Naive thymus-derived CD8-positive, alpha-beta T cell (primary cell): ENCODE measurements at places on chromosomes 5 and 9.

- DNase-seq, result no peak
Observed at GRCh38 chr5:82551192-82551591, 273.0 kb upstream of the RPS23 start.

- DNase-seq, result no peak
Observed at GRCh38 chr5:40572937-40573336, 106.8 kb upstream of the PTGER4 start.

- DNase-seq, result no peak
Observed at GRCh38 chr5:130116462-130116861, 212.2 kb downstream of the CHSY3 start.

GRCh38 chr9:112970939-112971338, 41.1 kb downstream of the ZNF883 start:
- no peak for DNase-seq

DNA sequence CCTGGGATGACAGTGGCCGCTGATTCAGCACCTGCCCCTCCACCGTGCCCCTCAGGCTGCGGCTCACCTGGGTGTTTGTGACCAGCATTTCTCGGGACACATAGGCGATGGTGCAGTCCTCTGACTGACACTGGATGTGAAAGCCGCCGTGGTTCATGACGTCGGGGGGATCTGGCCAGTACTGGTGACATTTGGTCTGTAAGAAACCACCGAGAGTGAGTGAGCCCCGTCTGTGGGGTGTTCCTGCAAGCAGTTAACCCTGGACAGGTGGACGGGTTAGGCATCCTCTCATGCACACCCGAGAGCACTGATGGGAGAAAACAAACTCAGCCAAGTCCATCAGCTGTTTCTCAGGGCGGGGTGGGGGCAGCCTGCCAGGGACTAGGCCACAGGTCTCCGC, 62.5 kb upstream of the EPB41L4B start:
- no peak for DNase-seq

- no peak for DNase-seq
Observed at GRCh38 chr9:8766096-8766495, 966.5 kb upstream of the DMAC1 start.

DNA sequence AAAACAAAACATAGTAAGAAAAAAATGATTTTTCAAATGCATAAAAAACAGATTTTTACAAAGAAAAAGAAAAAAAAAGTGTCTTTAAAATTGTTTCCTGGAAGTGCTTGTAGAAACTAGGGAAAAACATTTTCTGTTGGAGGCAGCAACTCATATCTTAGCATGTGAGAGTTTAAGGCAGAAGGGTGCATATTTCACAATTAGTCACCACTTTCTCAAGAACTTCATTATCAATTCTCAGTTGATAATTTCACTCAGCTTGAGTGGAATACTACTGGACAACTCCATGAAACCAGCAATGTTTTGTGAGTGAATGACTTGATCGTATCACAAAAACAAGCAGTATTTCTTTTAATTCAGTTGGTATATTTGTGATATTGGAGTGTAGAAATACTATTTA, 508.3 kb upstream of the DAB2 start:
- DNase-seq, result no peak

DNA sequence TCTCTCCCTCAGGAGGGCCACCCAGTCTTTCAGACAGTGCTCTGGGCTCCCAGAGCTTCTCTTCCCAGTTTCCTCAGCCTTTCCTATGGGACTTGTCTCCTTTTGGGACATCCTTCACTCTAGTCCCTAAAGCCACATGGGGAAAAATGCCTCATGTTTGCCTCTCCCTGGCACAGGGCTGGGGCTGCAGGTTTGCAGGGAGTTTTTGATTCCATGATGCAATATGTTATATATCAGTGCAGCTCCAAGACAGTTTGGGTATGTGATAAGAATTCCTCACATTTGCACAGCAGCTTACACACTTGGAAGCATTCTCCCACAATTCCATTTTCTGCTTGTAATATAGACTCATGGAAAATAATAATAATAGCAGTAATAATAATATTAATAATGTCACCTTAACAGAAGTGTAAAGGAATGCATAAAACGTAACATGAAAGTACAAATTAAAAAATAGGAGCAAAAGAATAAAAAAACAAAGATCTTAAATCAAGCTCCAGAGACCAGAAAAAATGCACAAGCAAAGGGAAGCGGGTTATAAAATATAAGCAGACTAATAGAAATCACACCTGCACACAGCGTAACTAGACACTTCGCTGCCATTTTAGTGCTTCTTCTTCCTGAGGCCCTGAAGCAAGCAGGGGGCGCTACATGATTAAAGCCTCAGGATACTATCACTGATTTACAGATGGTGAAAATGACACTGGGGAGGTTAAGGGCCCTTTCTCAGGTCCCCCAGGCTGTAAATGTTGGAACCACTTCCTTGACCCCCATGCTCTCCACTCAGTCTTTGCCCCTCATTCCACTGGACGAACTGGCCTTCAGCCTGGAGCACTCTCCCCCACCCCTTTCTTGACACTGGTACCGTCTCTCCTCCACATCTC, 70.0 kb upstream of the IL17B start:
- DNase-seq, result no peak

DNA sequence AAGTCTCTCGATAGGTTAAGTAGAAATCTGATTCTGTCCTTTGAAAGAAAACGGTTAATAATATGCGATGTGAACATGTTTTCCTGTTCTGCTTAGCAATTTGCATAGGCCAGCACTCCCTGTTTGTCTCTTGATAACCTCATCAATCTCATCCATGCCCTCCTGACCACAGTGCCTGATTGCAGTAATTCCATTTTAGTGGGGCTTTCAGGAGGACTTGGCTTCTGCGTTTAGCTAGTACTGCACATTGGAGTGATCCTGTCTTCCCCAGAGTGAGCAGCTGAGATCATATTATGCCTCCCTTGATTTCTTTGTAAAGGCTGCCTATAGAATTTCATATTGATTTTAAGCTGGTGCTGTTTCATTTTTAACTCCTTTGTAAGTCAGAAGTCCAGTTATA, 335.9 kb upstream of the ISL1 start:
- DNase-seq, result no peak

DNA sequence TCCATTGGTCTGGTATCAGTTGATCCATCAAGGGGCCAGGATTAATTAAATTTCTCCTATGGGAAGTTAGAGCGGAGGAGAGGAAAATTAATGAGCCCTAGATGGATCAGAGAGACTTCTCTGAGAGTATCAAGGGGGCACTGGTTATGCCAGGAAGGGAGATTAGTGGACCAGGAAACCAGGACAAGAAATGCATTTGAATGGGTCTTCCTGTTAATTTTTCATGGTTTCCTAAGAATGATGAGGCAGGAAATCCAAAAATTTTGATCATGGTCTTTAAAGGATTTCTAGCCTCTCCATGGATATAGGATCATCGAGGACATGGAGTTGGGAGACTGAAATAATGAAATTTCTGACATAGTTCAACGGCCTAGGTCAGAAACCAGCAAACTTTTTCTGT, 30.8 kb downstream of the FOXI1 start:
- no peak for DNase-seq

- no peak for DNase-seq
Observed at GRCh38 chr9:77533671-77534070, 114.5 kb downstream of the GNA14 start.

DNA sequence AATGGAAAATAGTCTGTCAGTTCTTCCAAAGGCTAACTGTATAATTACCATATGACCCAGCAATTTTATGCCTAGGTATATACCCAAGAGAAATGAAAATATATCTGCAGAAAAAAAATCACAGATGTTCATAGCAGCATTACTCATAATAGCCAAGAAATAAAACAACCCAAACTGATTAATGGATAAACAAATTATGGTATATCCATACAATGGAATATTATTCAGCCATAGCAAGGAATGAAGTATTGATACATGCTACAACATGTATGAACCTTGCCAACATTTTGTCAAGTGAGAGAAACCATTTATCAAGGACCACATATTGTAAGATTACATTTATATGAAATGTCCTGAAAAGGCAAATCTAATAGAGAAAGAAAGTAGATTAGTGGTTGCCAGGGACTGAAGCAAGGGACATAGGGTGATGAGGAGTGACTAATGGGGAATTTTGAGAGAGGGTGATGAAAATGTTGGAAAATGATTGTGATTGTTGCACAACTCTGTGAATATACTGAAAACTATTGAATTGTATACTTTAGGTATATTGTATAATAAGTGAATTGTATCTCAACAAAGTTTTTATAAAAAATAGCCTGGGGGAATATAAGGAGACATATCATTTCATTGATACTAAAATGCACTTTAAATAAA, 114.4 kb downstream of the PBX3 start:
- DNase-seq, result no peak

GRCh38 chr9:118162716-118163115, 458.5 kb downstream of the TLR4 start:
- no peak for DNase-seq
